ENCODE measurements at places on chromosomes 6 and 20.

- DNase-seq: no peak
Measured at GRCh38 chr20:35394271-35394670, 17.5 kb downstream of the UQCC1 start.

DNA sequence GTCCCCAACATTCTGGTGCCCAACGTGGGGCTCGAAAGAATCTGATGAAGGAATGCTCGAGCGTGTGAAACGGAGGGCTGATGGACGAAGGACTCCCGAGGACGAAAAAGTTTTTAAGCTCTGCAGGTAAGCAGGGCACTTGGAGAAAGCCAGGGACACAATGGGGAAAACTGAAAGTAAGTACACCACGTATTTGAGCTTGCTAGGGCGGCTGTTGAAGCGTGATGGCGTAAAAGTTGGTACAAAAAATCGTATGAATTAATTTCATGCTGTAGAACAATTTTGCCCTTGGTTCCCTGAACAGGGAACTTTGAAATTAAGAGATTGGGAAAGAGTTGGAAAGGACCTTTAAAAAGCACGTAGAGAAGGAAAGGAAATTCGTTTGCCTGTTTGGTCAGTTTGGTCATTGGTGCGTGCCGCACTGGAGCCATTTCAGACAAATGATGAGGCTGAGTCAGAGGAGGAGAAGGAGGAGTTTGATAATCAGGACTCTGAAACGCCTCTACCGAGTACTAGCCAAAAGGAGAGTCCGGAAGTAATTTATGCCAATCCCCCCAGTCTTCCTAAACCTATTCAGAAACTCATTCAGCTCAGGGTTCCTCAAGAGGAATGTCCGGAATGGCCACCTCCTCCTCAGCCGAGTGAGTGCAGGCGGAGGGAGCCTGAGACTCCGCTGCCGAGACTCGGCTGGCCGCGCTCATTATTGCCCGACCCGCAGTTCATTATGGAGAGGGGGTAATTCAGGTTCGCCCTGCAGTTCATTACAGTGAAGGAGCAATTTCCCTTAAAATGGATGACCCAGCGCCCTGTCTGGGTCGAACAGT, 59.2 kb upstream of the PRSS16 start:
- no peak for DNase-seq

DNA sequence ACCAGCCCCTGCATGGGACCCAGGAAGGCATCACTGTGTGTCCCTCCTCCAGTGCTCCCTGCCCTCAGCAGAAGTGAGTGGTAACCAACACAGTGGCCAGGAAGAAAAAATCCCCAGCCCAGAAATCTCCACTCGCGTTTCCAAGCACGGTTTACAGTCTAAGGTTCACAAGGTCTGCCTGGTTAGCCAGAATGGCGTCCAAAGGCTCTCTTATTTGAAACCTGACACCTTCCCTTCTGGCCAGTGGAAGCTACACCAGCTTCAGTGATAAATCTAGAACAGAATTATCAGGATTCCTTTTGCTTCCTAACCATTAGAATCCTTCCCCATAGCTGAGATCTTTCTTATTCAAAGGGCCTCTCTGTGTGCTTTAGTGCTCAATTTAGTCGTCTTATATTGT, 9.2 kb downstream of the LY86 start:
- no peak for DNase-seq

GRCh38 chr6:106044151-106044550, 42.0 kb upstream of the PRDM1 start:
- DNase-seq: no peak

GRCh38 chr20:49951151-49951550, 15.0 kb downstream of the RNF114 start:
- DNase-seq: no peak

DNA sequence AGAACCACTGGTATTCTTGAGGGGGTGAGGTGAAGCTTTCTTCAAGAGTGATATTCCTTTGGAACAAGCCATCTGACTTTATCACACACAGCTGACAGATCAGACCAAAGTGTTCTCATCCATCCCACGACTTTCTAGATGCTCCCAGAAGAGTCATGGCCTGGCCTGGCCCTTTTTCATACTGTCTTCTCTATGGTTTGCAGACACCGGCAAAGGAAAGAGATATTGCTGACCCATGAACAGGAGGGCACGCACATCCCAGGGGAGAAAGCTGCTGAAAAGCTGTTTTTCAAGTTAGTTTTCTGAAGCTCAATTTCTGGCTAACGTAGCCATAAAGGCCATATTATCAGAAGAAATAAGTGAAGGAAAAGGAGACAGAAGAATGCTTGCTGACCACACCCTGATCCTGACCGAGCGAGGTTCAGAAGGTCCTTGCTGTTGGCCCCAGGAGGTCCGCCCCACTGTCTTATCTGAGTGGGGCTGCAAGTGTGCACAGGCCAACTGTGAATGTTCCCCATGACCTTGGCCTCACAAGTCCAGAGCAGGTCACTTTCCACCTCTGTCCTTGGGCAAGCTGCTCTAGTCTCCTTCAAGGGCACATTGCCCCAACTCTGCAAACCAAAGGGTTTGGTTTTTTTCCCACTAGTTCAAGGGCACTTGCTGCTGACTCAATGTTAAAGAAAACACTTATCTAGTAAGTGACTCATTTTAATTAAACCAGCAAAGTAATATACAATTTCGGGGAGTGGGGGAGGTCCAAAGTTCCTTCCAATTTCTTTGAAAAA, 2.0 kb downstream of the ACSS1 start:
- no peak for DNase-seq

GRCh38 chr6:106184629-106185028, 98.5 kb downstream of the PRDM1 start:
- DNase-seq: no peak

- DNase-seq: no peak
Measured at GRCh38 chr20:63407928-63408683, 47.0 kb upstream of the CHRNA4 start.

DNA sequence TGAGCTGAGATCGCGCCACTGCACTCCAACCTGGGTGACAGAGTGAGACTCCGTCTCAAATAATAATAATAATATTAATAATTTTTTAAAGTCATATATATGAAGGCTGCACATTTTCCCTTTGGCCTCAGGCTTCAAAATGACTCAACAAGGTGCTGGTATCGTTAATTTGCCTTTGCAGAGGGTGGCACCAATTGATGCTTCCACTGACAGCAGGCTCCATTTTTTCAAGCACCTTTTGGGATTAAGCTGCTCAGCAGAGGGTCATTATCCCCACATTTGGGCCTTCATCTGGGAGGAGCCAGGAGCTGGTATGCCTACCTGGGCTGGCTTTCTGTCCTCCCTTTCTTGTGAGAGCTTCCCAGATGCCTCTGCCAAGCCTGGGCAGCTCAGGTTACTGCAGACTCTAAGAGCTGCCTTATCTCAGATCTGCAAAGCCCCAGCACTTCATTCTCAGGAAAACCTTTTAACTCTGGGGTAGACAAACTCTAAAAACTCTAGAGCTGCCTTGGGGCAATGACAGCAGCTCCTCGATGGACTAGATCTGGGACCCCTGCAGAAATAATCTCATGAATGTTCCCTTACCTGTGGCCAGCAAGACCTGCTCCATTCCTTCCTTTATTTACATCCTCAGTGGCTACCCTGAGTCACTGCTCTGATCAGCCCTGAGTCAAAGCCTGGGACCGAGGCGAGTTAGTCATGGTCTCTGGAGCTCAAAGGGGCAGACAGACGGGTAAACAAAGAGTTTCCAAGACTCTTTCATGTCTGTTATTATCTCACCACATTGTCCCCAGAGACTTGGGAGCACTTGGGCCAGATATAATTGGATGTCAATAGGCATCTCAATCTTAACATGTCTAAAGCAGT, 80.0 kb upstream of the EYA2 start:
- no peak for DNase-seq

DNA sequence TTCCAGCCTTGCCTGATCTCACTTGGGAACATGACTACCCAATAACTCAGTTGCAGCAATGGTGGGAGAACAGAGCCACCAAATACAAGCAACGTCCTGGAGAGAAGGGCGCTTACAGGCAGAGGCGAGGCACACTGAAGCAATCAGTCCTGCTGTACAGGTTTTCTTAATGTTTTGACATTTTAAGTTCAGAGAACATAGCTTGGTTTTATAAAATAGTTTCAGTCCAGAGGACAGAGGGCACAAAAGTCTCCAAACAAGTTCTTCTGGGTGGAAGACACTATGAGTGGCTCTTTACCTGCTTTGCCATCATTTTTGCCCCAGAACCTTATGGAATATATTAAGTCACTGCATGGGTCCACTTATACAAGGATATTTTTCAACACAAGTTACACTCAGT, 103.4 kb upstream of the KCNG1 start:
- DNase-seq: no peak

DNA sequence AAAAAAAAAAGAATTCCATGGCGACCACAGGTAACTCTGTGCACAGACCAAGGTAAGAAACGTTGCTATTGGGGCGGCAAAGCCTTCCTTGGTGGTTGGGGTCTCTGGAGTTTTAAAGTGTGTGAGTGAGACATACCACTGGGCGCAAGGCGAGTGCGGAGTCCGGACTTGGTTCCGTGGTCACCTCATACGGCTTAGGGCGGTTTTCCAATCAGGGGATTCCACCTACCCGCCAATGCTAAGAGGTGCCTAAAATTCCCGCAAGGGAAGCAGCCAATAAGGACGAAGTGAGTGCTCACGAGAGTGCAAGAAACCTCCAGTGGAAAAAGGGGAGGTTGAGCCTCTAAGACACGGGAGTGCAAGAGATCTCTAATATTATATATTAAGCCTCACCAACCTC, 68.6 kb upstream of the PRSS16 start:
- no peak for DNase-seq

DNA sequence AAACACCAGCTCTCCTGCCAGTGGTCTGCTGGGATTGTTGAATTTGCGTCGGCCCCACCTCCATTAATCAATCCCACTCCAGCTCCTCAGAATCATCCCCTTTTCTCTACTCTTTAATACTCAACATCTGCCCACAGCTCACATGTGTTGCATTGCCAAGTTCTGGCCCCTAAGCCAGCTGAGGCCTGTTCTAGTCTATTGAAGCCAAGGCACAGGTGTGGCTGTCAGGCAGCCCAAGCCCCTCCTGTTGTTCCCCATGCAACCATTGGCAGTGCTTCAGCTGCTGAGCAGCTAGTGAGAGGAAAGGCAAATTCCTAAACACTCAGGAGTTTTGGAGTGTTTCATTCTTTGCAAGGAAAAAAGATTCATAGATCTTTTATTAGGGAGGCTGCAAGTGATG, 128.0 kb upstream of the NT5E start:
- DNase-seq: no peak

DNA sequence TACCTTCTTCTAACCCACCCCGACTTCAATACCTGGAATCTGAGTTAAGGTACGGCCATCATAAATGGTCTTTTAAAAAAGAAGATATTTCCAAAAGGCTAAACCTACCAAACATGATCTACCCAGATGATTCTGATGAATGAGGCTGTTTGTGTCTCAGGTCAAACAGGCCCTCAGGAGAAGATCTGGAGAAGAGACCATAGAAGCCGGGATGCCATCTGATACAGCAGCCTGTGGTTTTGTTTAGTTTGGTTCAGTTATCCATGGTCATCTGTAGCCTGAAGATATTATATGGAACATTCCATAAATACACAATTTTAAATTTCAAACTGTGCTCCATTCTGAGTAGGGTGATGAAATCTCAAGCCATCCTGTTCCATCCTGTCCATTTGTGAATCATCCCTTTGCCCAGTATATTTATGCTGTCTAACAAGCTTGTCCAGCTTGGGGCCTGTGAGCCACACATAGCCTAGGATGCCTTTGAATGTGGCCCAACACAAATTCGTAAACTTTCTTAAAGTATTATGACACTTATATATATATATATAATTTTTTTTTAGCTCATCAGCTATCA, 4.0 kb upstream of the CAP2 start:
- DNase-seq: no peak

GRCh38 chr6:33908025-33908424, 104.2 kb upstream of the MLN start:
- no peak for DNase-seq

- DNase-seq: no peak
Measured at GRCh38 chr6:104306211-104306610, 553.5 kb downstream of the HACE1 start.

All from stimulated activated CD4-positive, alpha-beta T cell treated with anti-CD3 and anti-CD28 coated beads, Interleukin-1b, Interleukin-23, amount 100 ng/mL, for 1 hour (primary cell).